ENCODE measurements at places on chromosomes 2 and 18. TPM values are rescaled to one million over a fixed set of nuclear protein-coding genes. Genes with fewer than 3 reads are reported as not detected.

- no peak for DNase-seq
Measured at GRCh38 chr2:226124548-226125011, 675.0 kb downstream of the IRS1 start.

GRCh38 chr18:41655074-41655473, 300.0 kb upstream of the PIK3C3 start:
- no peak for DNase-seq

Gene SNED1
- polyA plus RNA-seq, result not detected

Gene SERPINB12
- polyA plus RNA-seq, result 0.15 TPM

- DNase-seq, result no peak
Measured at GRCh38 chr2:217612920-217613319, 389.9 kb downstream of the TNS1 start.

Gene FZD7
- polyA plus RNA-seq, result 25.0 TPM

Gene SMPD4
- polyA plus RNA-seq, result 44.4 TPM

DNA sequence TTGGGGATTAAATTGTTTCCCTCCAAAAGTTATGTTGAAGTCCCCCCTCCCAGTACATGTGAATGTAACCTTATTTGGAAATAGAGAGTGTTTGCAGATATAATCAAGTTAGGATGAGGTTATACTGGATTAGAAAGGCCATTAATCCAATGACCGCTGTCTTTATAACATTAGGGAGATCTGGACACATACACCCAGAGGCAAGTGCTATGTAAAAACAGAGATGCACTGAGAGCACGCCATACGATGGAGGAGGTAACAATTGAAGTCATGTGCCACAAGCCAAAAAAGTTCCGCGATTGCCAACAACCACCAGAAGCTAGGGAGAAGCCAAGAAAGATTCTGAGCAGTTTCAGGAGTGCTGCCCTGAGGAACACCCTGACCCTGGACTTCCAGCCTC, 153.3 kb downstream of the RNF144A start:
- no peak for DNase-seq

Gene CACNB4
- 6.0 TPM for polyA plus RNA-seq

GRCh38 chr2:109128616-109129355, at the start of gene SH3RF3:
Gene SH3RF3, plus strand, starts transcription at chr2:109129205.
- DNase-seq, result peak; percentile 39

Gene NAT8
- polyA plus RNA-seq, result not detected

DNA sequence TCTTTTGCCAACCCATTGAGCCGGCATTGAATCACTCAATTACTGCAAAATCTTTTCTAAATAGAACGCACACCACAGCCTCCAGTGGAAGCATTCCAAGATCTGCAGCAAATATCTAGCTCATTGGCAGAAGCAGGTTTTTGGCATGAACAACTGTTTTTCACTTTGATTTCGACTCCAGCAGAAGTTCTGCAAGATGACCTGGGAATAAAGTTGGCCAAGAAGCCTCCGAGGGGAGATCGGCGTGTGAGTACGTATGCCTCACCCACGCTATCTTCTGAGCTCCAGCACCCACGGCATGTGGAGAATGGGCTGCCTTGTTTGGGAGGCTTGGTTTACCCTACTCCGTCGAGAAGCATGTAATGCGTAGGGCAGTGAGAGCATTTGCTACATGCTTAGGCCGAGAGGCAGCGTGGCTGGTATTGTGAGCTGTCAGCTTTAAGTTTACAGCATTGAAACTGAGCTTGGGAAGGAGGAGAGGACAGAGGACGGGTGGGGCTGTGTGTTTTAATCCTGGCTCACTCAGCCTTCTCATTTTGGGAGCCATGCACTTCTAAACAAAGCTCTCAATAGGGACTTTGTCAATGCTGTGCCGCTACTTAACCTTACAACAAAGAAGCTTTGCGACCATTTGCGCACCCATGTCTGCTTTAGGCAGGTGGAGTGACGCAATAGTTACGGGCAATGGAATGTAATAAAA, 10.5 kb downstream of the PCARE start:
- peak; percentile 61 for DNase-seq

GRCh38 chr2:129709001-129709955, 270.2 kb upstream of the RAB6C start:
- DNase-seq, result no peak

DNA sequence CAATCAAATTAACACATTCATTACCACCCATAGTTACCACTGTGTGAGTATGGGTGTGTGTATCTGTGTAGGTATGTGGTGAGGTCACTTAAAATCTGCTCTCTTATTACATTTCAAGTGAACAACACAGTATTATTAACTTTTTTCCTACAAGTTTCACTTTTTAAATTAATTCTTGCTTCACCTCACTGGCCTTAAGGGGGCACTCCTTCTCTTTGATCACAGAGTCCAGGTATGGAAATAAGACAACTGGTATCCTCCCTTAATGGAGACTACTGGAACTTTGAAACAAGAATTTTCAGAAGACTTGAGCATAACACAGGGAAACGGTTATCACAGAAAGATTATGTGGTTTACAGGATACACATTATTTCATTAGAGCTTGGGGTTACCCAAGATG, 255.8 kb downstream of the ASXL3 start:
- DNase-seq, result no peak

- no peak for DNase-seq
Measured at GRCh38 chr2:18918280-18918679, 328.9 kb upstream of the NT5C1B start.

Gene SRSF7
- 148 TPM for polyA plus RNA-seq

Gene FNDC4
- not detected for polyA plus RNA-seq

Gene ABCG5
- not detected for polyA plus RNA-seq

DNA sequence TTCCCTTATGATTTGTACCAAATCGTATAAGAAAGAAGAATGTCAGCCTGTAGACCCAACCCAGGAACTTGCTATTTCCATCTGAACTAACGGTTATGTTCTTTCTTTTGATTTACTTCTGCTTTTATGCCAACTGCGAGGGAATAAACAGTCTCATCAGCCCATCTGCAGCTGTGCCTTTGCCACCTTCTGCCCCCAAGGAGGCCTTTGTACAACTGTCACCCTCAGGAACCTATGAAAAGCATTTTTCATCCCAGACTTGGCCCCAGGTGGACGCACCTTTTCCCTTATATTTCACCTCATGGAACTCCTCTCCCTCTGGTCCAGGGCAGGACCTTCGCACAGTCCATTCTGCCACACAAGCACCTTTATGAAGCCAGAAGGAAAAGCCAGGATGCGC, 109.8 kb downstream of the AOX1 start:
- no peak for DNase-seq

Gene MOGAT1
- polyA plus RNA-seq, result not detected

GRCh38 chr18:62928326-62928725, 213.0 kb downstream of the PHLPP1 start:
- no peak for DNase-seq
